ENCODE measurements at places on chromosomes 16 and 17.

GRCh38 chr16:2235695-2236336, 428 bp upstream of the DNASE1L2 start:
- no peak for DNase-seq

DNA sequence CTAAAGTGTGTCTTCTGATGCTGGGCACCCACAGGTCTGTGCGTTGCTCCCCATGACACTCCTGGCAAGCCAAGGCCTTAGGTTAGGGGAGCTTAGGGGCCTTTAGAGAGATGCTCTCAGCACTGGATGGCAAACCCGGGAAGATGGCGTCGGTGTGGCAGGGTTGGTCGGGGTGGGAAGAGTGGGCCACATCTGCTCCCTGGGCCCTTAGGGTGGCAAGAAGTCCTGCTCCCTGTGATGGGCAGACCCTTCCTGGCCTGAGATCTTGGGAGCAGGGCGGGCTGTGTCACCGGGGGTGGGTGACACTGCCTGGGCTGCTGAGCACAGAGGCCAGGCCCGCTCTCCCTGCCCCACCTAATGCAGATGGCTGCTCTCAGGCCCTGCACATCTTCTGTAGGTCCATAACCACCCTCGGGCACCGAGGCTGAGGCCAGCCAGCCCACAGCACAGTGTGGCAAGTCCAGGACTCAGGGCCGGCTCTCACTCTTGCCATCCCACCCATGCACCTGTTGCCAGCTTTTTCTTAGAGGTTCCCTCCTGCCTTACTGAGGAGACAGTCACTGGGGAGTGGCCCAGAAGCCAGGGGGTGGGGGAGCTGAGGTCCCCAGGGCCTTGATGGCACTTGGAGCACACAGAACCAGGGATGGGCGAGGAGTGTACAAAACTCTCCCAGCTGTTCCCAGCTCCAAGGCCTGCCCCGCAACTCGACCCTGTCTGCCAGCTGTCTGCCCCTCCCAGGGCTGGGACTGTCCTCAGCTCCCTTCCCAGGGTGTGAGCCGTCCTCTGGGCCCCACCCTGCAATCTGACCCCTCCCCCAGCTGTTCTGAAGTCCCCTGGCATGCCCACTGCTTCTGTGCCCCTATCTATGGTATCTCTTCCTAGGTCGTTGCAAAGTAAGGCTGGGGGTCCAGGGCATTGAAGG, 4.4 kb upstream of the MTSS2 start:
- no peak for DNase-seq

DNA sequence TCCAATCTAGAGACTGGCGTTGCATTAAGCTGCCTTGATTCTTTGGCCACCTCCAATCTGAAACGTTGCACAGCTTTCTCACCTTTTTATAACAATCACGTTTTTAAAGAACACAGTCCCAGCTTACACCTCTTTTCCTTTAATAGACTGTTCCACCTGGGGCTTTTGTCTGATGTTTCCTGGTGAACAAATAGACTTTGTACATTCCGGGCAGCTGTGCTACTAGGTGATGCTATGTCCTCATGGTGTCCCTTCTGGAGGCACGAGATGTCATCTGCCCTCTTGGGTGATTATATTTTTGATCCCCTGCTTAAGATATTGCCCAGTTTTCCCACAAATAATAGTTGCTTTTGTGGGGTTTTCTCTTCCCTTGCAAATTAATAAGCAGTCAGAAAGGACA, 225.5 kb downstream of the SOX9 start:
- no peak for DNase-seq

DNA sequence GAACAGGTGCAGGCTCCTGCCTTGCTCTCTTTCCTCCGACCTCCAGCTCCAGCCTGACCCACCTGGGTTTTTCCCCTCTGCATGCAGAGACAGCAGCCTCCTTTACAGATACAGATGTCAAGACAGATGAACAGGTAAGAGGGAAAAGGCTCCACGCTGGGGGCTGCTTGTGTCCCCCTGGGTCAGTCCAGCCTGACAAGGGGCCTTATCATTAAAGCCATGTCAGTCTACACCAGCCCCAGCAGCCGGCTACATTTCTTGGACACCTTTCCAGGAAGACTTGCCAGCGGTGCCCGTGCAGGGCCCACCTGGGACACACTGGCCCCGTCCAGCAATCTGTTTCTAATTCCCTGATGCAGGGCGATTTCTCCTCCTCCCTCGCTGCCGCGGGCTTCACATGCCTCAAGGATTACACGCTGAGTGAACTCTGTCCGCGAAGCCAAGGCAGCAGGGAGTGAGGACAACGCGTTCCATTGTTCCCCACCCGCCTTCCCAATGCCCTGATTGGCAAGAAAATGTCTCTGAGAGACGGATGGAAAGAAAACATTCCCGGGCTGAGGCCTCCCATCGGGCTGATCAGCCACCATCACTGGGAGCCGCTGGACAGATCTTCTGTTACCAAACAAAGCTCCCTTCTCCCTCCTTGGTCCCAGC, 184.7 kb downstream of the C16orf95 start:
- DNase-seq = no peak

DNA sequence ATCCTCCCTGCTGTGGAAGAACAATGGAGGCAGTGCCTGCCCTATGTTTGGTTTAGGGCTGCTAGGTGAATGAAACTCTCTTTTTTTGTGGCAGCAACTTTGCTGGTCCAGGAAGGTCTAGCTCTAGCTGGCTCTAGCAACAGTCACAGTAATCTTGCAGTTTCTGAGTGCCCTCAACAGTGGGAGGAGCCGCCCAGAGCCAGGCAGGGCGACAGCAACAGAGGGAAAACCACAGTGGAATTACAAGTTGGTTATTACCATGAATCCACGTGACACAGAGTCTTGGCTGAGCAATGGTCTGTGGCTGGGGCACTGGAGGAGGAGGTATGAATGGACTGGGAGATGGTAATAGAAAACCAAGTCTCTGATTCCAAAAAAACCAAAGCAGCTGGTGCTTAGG, 10.3 kb downstream of the HSPB9 start:
- DNase-seq = peak; percentile 69

DNA sequence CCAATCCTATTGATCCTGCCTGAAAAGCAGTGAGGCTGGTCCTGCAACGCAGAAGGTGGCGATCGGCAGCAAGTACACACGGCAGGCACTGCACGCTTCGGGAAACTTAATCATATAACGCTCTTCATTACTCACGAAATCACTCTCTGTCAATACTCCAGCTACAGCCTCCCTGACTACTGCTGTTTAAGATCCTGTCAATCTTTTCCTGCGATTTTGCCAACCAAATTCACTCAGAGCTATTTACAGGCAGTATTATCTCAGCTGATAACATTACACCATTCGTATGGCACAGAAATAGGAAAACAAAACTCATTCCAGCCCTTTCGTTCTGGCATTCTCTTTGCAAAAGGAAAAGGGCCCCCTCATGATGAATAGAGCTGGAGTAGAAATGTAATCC, 262.4 kb upstream of the CDH8 start:
- DNase-seq = no peak

DNA sequence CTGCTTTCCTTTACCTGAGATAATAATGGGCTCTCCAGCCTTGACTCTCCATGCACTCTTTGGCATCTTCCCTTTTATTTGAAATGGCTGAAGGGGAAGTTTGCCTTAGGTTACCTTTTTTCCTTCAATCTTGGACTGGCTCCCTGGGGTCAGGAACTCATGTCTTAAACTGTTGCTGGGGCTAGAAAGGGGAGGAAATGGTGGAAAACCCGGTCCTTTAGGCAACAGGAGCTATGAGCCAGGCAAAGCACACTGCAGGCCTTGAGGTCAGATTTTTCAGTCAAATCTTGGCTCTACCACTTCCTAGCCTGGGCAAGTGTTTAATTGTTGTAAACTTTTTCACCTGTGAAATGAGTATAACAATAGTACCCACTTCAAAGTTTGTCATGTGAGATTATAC, 30.2 kb downstream of the MINK1 start:
- no peak for DNase-seq

DNA sequence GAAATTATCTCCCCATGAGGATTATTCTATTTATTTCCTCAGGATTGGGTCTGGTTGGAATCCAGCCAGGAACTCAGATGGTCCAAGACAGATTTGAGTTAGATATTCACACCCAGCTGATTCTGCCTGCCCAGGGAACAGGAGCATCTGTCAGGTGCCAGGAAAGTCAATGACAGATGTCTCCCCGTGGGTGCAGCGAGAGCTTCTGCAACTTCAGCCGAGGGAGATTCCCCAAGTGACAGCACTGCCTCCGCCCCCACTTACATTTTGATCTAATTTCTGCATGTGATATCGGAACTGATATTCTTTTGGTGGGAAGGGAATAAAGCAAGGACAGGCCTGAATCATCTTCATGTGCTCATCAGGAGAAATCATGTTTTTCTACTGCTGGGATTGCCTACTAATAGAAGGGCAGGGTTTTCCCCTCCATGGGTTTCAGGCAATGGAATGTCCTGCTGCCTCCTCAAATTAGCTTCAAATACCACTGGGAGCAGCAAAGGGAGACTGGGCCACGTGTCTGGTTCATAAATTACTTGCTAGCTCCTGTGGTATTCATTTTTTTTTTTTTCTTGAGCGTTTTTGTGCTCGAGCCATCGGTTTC, 15.7 kb upstream of the DHX8 start:
- DNase-seq = peak; percentile 14

DNA sequence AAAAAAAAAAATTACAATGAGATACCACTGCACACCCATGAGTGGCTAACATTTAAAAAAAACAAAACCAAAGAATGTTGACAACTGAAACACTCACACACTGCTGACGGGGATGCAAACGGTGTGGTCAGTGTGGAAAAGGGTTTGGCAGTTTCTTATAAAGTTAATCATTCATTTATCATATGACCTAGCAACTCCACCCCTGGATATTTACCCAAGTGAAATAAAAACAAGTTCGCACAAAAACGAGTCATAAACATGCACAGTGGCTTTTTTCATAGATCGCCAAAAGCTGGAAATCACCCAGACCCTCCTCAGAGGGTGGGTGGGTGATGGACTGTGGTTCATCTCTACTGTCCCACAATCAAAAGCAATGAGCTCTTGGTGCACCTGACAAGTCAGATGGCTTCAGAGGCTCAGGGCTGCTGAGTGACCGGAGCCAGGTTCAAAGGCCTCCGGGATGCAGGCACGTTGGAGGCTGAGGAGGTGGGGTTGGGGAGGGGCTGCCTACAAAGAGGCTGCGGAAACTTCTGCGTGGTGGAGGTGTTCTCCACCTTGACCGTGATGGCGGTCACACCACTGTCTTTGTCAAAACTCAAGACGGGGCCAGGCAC, 14.2 kb downstream of the RAB40B start:
- DNase-seq = no peak

- no peak for DNase-seq
These were observed 29.0 kb downstream of the ZC3H18 start for GRCh38 chr16:88599092-88599733.

DNA sequence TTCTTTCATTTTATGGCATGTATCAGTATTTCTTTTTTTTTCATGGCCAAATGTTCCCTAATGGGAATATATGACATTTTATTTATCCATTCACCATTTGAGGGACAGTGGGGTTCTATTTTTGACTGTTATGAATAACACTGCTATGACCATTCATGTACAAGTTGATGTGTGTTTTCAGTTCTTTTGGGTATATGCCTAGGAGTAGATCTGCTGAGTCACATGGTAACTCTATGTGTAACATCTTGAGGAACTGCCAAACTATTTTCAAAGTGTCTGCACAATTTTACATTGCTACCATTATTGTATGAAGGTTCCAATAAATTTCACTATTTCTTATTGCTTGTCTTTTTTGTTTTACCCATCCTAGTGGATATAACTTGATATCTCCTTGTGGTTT, 223.0 kb downstream of the TANC2 start:
- no peak for DNase-seq

- DNase-seq = no peak
These were observed 1.3 kb upstream of the GSG1L start for GRCh38 chr16:28064706-28065249.

GRCh38 chr17:73482894-73483293, 161.4 kb downstream of the SDK2 start:
- DNase-seq = no peak

- DNase-seq = no peak
These were observed 213.9 kb downstream of the MRTFB start for GRCh38 chr16:14284930-14285512.

DNA sequence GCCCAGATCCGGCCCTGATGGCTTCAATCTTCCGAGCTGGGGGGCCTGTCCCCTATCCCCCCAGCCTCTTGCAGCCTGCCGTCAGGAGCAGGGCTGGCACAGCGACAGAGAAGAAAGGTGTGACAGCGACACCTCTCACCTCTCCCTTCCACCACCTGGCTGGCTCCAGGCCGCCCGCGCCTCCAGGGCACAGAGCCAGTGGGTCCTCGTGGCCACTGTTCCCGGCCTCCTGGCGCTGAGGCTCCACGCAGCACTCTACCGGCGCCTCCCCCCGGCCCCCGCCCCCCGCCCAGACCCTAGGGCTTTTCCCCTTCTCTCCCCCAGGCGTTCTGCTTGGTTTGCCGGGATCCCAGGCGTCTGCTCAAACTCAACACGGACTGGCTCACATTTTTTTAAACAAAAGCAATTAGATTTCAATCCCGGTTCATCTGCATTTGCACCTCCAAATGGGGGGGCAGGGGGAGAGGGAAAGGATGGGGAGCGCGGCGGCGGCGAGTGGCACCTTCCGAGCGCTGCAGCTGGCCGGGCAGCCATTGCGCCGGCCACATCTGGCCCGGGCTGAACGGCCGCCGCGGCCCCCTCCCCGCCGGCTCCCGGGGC, 12.8 kb upstream of the CBX8 start:
- DNase-seq = no peak

DNA sequence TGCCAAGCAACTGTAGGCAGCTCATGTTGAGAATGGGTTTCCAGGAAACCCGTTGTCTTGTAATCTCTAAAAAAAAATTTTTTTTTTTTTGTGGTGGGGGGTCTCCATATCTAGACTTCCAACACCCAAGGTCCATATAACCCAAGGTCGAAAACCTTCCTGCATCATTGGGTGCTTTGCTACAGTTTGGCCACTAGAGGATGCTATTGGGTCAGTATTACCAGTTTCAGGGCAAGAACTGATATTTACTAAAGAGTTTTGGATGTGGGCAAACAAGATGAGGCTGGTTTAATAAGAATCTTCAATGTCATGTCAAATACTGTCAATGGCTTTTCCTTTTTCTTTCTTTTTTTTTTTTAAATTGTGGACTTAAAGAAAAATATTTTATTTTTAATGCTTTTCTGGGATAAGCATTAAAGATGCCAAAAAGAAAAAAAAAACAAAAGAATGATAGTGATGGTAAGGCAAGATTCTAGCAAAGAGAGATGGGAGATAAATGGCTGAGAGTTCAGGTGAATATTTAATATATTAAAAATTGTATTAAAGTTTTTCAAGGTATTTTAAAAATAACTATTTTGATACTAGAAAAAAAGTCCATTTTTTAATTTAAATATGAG, 62.2 kb downstream of the DHRS7C start:
- DNase-seq = no peak

DNA sequence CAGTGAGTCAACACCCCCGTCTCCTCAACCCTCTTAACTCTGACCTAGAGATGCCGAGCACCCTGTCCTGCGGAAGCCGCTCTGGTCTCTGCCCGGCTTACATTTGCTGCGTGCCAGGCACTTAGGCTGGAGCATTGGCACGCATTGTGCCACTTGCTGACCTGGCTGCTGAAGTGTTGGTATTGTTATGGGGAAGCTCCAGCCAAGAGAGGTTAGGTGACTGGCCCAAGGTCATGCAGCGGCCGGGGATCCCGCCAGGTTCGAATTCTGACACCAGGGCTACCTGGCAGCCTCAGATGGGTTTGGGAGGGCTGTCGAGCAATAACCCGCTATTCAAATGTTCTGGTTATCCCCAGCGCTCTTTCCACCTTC, 5.0 kb upstream of the HSD17B1 start:
- no peak for DNase-seq
